ENCODE measurements at places on chromosomes 4 and X.
A peak's percentile ranks its signal among the peaks of the same experiment; 100 is the strongest.

DNA sequence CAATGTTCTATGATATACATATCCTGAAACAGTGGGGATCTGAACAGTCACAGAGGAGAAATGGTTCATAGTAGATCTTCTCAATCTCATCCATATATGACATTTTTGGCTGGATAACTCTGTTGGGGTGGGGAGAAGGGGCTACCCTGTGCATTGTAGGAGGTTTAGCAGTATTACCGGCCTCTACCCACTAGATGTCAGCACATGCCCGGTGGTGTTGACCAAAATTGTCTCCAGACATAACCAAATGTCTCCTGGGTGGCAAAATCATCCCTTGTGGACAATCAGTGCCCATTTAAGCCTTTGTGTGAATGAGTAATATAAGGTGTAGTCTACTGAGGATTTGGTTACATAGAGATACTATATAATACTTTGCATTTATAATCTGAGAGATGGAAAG lies 89.9 kb downstream of the PLS3 start:
- DNase-seq, result no peak

DNA sequence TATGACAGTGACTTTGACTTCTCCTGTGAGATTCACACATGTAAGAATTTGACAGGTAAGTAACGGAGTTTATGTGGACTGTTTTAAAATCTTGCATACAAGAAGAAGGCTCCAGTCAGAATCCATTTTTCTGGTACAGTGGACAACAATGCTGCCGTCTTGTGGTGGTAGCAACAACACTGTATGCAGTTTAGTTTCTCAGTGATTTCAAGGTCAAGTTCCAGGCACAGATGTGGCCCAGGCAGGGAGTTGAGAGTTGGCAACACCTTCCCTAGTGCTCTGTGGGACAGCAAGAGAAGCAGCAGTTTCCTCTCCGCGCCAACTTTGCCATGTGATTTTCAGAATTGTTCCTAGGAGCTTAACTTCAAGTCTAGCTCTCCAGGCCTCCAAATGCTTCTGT lies 56.0 kb upstream of the STPG2 start:
- no peak for DNase-seq

GRCh38 chr4:183163135-183163534 lies 64.1 kb downstream of the WWC2 start:
- no peak for DNase-seq

- no peak for DNase-seq
Measured at GRCh38 chr4:101780284-101780683, 10.2 kb upstream of the BANK1 start.

- no peak for DNase-seq
Measured at GRCh38 chr4:72313121-72313520, 255.9 kb downstream of the ADAMTS3 start.

DNA sequence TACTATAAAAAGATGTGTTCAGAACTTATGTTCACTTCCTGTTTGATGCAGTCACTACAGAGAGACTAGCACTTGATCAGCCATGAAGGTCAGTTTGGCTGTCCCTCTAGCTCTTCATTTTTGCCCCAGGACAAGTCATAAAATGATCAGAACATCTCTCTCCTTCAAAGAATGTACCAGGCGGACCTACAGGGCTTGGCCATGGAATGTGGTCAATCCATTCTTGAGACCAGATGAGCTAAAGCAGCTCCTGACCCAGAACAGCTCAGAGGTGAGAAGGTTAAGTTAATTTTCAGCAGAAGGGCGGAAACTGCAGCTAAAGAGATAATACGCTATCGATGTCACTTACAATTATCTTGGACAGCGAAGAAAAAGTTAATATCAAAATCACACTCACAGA lies 49.2 kb upstream of the TAB3 start:
- DNase-seq, result no peak

DNA sequence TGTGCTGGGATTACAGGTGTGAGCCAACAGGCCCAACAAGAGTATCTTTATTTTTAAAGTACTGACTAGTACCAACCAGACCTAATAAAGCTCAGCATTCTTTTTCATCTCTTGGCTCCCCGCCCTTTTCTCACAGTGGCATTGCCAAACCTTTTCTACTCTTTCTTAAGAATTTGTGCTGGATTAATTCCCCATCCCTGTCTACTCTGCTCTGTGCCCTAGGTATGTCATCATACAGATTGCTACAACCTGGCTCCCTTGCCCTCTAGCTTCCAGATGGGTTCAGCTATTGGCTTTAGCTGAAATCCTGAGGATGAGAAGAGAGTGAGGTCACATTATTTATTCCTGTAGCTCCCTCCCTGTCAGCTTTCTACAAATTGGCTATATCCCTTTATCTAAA lies 34.9 kb upstream of the CCNI start:
- DNase-seq, result no peak

- no peak for DNase-seq
Measured at GRCh38 chr4:23483320-23483960, 406.4 kb downstream of the PPARGC1A start.

DNA sequence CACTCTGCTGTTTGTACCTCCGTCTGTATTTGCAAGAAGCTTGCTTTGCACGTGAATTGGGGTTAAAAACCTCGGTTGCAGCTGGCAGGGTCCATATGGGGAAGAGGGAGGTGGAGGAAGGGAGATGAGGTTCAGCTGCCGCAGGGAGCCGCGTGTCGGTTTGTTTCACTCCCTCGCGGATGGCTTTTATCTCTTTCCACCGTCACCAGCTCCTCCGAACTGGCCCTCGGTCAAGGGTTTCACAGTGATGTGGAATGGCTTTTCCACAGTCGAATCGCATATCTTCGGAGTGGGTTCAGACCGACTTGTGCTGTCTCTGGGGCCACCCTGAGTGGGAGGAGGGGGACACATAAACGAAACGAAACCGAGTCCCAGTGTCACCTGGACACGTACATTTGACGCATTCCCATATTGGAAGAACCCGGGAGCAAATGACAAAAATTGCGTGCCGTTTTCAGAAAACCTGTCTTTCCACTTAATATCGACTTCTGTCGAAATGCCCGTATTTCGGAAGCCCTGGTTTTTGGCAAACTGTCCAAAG lies 929 bp downstream of the ZBTB33 start:
- DNase-seq, result no peak

- DNase-seq, result no peak
Measured at GRCh38 chrX:120755066-120755846, 120.4 kb downstream of the CT47B1 start.

- no peak for DNase-seq
Measured at GRCh38 chr4:99861120-99861905, 32.9 kb downstream of the LAMTOR3 start.

DNA sequence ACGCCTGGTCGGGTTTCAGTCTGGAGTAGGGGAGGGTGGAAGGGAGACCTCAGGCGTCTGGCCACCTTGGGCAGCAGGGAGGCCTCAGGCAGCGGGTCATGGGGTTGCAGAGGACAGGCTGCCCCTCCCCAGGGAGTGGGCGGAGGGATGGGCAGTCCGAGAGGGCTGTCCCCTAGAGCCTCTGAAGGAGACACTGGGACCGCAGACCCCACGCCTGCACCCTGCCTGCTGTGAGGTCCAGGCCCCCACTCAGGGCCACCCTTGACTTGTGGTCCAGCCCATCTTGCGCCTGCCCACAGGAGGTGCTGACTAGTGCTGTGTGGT lies 16.5 kb downstream of the FGFRL1 start:
- DNase-seq, result no peak

DNA sequence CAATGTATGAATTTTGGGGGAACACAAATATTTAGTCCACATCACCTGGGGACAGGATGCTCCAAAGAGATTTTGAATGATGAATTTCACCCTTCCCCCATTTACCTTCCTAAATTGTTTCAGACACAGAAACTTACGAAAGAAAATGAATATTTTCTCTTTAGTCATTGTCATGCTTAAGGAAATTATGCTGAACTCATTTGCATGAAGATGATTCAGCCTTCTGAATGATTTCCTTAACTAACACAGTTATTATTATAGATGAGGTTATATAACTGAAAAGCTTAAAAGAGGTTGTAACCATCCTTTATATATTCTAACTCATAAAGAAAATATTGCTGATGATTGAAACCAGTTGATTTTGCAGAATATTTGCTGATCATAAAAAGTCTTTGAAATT lies 61.1 kb downstream of the KCNIP4 start:
- no peak for DNase-seq

DNA sequence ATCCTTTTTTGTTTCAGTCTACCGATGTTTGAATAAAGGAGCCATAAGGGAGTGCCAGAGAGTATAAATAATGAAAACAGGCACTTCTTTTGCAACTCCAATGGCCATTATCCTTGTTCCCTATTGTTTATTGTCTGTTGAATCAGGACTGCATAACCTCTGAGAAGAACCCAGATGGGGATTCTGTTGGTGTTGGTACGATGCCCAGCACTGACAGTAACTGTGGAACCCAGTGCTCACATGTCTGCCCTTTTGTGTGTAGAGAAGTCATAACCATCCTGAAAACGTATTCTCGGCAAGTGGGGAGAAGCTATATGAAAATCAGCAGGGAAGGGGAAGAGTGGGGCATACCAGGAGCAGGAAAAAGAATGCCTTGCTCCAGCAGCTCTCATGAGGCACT lies 195.1 kb upstream of the EDNRA start:
- no peak for DNase-seq

GRCh38 chrX:101906136-101906796 lies 25.6 kb downstream of the ZMAT1 start:
- DNase-seq, result no peak

DNA sequence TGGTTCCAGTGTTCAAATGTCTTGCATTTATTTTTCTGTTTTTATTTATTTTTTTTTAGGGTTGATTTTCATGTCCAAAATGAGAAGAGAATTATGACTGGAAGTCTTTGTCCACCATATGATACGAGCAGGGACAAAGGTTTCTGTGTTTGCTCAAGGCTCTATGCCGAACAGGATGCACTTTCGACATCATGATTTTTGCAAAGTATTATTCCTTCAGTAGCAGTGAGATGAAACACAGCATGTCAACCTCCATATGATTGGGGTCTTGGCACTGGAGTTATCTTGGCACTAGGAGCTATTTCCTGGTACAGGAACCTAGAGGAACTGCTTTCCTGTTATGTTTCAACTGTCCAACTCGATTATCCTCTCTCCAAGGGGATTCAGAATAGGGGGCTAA lies 72.6 kb downstream of the UCHL1 start:
- DNase-seq, result no peak

DNA sequence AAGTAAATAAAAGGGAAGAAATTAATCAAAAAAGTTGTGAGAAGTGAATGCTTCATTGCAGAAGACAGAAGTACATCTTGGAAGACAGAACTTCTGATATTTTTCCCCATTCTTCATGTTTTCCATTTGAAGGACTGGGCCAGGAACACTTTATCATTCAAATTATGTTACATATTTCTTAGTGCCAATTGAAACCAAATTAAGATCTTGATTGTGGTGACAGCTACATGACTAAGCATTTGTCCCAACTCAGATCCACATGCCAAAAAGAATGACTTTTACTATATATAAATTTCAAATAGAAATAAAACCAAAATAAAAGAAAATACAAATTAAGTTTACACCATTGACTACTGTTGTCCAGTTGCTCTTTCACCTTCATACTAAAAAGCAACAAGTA lies 14.0 kb upstream of the FGF5 start:
- no peak for DNase-seq

- no peak for DNase-seq
Measured at GRCh38 chrX:140744085-140744484, 34.5 kb downstream of the LINC00632 start.

- DNase-seq, result no peak
Measured at GRCh38 chr4:141275834-141276233, 55.1 kb downstream of the ZNF330 start.

GRCh38 chr4:15001248-15001868 lies 923 bp upstream of the CPEB2 start:
- peak; percentile 5 for DNase-seq

- no peak for DNase-seq
Measured at GRCh38 chrX:112233164-112233563, 150.6 kb upstream of the TRPC5 start.

DNA sequence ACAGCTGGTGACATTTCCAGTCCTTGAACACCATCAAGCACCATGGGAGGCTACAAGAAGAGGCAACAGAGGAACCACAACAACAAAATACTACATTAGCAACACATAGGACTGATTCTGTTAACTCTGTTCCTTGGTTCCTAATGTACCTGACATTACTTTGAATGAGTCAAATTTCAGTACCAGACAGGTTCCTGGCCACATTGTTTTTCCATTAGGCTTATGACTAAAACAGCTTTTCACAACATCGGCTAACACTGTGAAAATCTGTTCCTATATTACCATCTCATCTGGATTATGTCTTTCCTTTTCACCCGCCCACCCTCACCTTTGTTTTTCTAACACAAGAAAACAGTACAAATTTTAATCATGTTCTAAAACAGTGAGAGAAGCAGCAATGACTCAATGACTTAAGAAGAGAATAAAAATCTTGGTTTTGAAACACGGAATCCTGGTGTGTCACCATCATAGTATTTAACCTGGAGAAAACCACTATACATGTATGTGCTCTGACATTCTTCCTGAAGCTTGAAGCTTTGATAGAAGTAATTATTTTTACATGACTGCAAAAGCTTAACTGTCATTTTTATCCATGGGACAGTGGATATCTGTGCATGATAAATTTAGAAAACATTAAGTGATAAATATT lies 143.9 kb downstream of the SCFD2 start:
- DNase-seq, result no peak

GRCh38 chr4:175424111-175424510 lies 388.0 kb downstream of the GPM6A start:
- no peak for DNase-seq

DNA sequence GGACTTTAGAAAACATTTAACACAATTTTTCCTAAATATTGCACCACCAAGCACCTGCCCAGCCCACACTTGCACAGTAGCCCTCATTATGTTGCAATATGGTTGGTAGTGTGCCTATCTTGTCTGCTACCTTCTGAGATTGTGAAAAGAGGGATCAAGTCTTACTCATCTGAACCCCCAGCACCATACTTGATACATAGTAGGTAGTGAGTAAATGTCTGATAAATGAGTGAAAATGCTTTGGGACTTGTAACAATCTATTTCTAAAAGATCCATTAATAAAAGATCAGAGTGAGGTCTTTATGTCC lies 118.4 kb upstream of the MED14 start:
- no peak for DNase-seq

- no peak for DNase-seq
Measured at GRCh38 chr4:105280338-105281123, 133.9 kb downstream of the TET2 start.

GRCh38 chr4:180665481-180665880 lies 1577.7 kb upstream of the TENM3 start:
- no peak for DNase-seq

GRCh38 chr4:185504098-185505047 lies 30.9 kb downstream of the PDLIM3 start:
- DNase-seq, result no peak

- no peak for DNase-seq
Measured at GRCh38 chr4:69701696-69702095, 48.6 kb upstream of the UGT2A1 start.

- no peak for DNase-seq
Measured at GRCh38 chr4:116702949-116703348, 382.4 kb downstream of the TRAM1L1 start.

- no peak for DNase-seq
Measured at GRCh38 chrX:16997313-16997712, 50.9 kb downstream of the REPS2 start.

Measured in stimulated activated CD8-positive, alpha-beta memory T cell treated with anti-CD3 and anti-CD28 coated beads, Interleukin-15, amount 100 ng/mL, for 24 hours (primary cell).